ENCODE measurements at places on chromosomes 2 and 18.
A peak's percentile ranks its signal among the peaks of the same experiment; 100 is the strongest.

- DNase-seq = no peak
These were observed 12.4 kb downstream of the SMAD2 start for GRCh38 chr18:47917923-47918610.

GRCh38 chr2:105573910-105574655 lies 170.6 kb upstream of the NCK2 start:
- DNase-seq = no peak

DNA sequence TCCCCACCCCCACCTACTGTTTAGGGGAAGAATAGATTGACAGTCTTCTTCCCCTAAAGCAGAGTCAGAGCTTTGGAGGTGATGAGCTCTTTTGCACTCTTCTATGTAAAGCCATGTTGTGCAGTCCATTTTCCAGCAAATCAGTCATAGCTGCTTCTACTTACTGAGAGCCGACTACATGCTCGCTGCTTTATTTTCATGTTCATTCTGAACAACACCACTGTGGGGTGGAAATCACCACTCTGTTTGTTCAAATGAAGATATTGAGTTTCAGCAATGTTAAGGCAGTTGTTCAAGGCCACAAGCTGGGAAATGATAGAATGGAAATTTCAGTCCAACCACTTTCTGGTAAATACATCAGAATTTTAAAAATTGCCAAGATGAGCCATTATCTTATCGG lies 88.3 kb downstream of the INSIG2 start:
- no peak for DNase-seq

GRCh38 chr2:50975546-50975945 lies 56.4 kb downstream of the NRXN1 start:
- no peak for DNase-seq

DNA sequence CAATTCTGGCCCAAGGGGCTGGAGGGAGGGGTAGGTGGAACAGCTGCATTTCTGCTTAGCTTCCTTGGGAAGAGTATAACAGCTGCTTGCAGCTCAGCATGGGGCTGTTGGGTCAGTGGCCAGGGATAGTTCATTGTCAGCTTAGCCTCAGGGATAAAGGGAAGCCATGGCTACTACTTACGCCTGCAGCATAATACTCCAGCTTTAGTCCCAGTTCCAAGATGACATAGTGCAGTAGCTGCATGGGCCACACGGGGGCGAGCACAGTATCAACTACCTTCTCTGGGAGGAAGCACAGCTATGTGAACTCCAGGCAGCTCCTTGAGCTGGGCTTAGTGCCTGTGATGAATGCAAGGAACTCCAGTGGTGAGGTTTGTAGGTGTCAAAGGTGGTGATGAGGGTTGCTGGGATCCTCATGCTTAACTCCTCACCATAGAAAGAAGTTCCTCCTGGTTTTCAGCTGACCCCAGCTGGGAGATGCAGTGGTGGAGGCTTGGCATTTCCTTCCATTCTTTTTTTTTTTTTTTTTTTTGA lies 35.4 kb upstream of the RHOB start:
- peak; percentile 93 for DNase-seq

DNA sequence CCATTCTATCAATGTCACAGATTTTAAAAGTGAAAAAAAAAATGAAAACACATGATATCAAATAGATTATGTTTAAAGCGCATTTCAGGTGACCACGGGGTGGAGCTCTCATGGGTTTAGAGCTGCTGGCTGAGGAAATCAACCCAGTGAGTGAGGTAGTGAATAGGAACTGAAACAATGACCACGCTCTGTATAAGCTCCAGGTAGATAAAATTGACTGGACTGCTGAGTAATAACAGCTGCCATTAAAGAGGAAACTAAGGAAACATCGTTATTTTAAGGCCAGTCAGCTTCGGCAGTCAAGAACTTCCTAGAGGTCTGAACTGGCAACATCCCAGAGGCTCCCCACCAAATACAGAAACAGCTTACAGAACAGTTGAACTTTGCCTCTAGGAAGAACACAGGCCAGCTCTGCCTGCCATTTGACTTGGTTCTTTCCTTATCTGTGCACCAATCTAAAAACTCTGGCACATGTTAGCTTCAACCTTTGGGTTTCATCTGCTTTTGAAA lies 185.9 kb downstream of the PDE1A start:
- DNase-seq = no peak

DNA sequence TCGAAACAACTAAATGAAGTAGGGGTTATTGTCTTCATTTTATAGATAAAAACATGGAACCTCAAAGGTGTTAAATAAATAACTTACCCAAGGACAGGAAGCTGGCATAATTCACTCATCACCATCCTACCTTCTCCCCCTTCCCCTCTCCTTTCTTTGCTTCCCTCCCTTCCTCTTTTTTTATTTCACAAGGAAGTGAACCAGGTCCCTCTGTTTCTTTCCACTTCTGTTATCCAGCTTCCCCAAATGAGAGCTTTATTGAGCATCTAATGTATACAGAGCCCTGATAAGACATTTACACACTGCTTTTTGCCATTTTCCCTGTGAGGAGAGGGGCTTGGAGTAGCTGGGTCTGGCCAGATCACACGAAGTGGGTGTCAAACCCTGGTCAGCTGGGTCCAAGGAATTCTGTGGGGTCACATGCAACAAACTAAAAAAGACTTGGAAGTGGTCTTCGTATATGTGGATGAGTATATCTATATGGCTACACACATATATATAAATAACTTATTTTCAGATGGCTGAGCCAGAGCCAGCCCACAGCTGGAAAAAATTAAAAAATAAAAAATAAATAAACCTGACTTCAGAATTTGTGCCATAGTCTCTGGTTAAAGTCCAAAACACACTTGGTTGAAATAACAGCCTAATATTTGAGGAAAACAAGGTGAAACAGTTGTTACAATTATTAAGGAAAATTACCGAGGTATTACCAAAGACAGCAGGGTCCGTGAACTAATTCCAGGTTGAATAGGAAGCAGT lies 49.3 kb upstream of the FOSL2 start:
- peak; percentile 46 for DNase-seq

DNA sequence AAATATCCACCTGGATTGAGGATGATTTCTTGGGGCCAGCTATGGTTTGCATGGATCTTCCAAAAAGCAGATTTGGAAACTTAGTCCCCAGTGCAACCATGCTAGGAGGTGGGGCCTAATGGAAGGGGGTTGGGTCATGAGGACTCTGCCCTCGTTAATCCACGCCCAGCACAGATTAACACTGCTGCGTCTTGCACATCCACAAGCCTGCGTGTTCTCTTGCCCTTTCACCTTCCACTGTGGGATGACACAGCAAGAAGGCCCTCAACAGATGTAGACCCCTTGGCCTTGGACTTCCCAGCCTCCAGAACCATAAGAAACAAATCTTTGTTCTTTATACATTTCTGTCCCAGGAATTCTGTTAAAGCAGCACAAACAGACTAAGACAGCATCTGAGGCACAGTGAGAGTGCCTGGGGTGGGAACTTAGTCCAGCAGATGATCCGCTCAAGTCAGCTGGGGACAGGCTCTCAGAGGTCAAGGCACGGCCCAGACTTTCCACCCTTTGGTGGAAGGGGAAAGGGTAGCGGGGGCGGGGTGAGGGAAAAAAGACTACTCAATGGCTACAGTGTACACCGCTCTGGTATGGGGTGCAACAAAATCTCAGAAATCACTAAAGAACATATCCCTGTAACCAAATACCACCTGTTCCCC lies 2.4 kb downstream of the RAB17 start:
- no peak for DNase-seq

DNA sequence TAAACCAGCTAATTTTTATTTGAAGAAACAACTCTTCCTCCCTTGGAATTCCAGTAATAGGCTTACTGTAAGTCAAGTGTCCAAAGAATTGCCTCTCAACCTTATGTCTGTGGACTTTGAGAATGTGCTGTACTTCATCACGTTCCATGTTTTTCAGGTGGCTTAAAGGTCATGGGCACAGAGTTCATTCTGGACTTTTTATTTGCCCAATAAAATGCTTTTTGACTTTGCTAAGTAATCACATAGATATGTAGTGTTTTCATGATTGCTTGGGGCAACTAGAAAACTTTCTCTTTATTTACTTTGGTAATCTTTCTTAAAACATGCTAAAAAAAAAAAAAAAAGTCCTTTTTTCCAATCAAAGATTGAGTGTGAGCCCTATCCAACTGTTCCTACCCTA lies 10.4 kb upstream of the DNAH7 start:
- no peak for DNase-seq
